ENCODE measurements at places on chromosomes 11 and 22.

DNA sequence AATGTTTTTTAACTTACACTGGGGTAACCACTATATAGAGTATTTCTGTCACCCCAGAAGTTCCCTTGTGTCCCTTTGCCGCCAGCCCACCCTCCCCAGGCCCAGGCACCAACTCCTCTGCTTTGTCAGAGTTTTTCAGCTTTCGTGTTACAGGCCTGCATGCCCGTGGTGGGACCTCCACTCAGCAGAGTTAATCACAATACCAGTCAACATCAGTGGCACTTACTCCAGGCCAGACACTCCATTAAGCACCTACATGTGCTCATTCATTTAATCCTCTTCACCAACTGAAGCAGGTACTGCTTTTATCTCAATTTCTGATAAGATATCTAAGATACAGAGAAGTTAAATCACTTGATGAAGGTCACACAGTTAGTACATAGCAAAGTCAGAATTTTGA lies 63.3 kb downstream of the LIF start:
- no peak for DNase-seq

- no peak for DNase-seq
These were observed 1072.1 kb downstream of the JRKL start for GRCh38 chr11:97461934-97462333.

GRCh38 chr22:27775087-27775698 lies 26.4 kb downstream of the MN1 start:
- no peak for DNase-seq

- no peak for DNase-seq
These were observed 34.9 kb upstream of the RRAS2 start for GRCh38 chr11:14393889-14394288.
